ENCODE measurements at places on chromosomes 11 and 22. TPM values are rescaled to one million over a fixed set of nuclear protein-coding genes. Genes with fewer than 3 reads are reported as not detected.

Gene NECTIN1
- 44.6 TPM for total RNA-seq

Gene NARS2
- 30.8 TPM for total RNA-seq

Gene TIMM10B
- total RNA-seq: 43.6 TPM

GRCh38 chr22:40108396-40108795, 69.3 kb upstream of the TNRC6B start:
- peaks cover 2% of the 10 kb centered on the region for H3K27me3 ChIP-seq
- no peak overlapping the region for H3K4me3 ChIP-seq
- no peaks in the 10 kb centered on the region for H3K4me1 ChIP-seq
- no peaks in the 10 kb centered on the region for H3K36me3 ChIP-seq
- no peak overlapping the region for H3K27ac ChIP-seq

GRCh38 chr11:110866081-110866480, 153.8 kb upstream of the ARHGAP20 start:
- DNase-seq: no peak
- no peaks in the 10 kb centered on the region for H3K36me3 ChIP-seq
- H3K27ac ChIP-seq: no peak overlapping the region
- H3K27me3 ChIP-seq: peaks cover 4% of the 10 kb centered on the region

GRCh38 chr11:37497326-37497725, 899.3 kb upstream of the RAG2 start:
- no peak for DNase-seq
- H3K4me3 ChIP-seq: no peak overlapping the region
- H3K4me1 ChIP-seq: peaks cover under 1% of the 10 kb centered on the region
- H3K27me3 ChIP-seq: no peaks in the 10 kb centered on the region
- no peak overlapping the region for H3K27ac ChIP-seq
- no peaks in the 10 kb centered on the region for H3K36me3 ChIP-seq

GRCh38 chr11:84106541-84106940, 820.4 kb upstream of the CCDC90B start:
- H3K4me3 ChIP-seq: no peak overlapping the region
- H3K36me3 ChIP-seq: no peaks in the 10 kb centered on the region
- H3K27me3 ChIP-seq: no peaks in the 10 kb centered on the region
- H3K4me1 ChIP-seq: peaks cover 20% of the 10 kb centered on the region
- no peak overlapping the region for H3K27ac ChIP-seq

- peak overlapping the region; percentile 31 for H3K4me3 ChIP-seq
- no peak for DNase-seq
- peaks cover 17% of the 10 kb centered on the region for H3K27me3 ChIP-seq
- H3K36me3 ChIP-seq: peaks cover 23% of the 10 kb centered on the region
- H3K4me1 ChIP-seq: peaks cover 8% of the 10 kb centered on the region
- H3K27ac ChIP-seq: no peak overlapping the region
These were observed 3.0 kb upstream of the SSH3 start for GRCh38 chr11:67300256-67300755.

GRCh38 chr22:39309881-39310714, 9.3 kb downstream of the RPL3 start:
- H3K36me3 ChIP-seq: peaks cover 36% of the 10 kb centered on the region
- peak overlapping the region; percentile 100 for H3K4me3 ChIP-seq
- H3K27ac ChIP-seq: no peak overlapping the region
- H3K4me1 ChIP-seq: peaks cover 61% of the 10 kb centered on the region
- DNase-seq: no peak
- peaks cover 36% of the 10 kb centered on the region for H3K27me3 ChIP-seq

GRCh38 chr22:27576815-27577573, 224.6 kb downstream of the MN1 start:
- H3K36me3 ChIP-seq: no peaks in the 10 kb centered on the region
- no peak for DNase-seq
- H3K27me3 ChIP-seq: peaks cover 5% of the 10 kb centered on the region
- H3K27ac ChIP-seq: peak overlapping the region; percentile 12
- H3K4me3 ChIP-seq: no peak overlapping the region

- DNase-seq: no peak
- H3K27me3 ChIP-seq: peaks cover 72% of the 10 kb centered on the region
- H3K27ac ChIP-seq: no peak overlapping the region
- H3K36me3 ChIP-seq: peaks cover 9% of the 10 kb centered on the region
- no peaks in the 10 kb centered on the region for H3K4me1 ChIP-seq
These were observed 37.4 kb downstream of the KCNQ1 start for GRCh38 chr11:2482204-2482603.

GRCh38 chr11:113651023-113651422, 55.1 kb downstream of the TMPRSS5 start:
- H3K27me3 ChIP-seq: peaks cover 5% of the 10 kb centered on the region
- no peak overlapping the region for H3K4me3 ChIP-seq
- peaks cover 4% of the 10 kb centered on the region for H3K36me3 ChIP-seq
- H3K27ac ChIP-seq: no peak overlapping the region
- no peak for DNase-seq
- H3K4me1 ChIP-seq: no peaks in the 10 kb centered on the region

- H3K4me1 ChIP-seq: peaks cover 5% of the 10 kb centered on the region
- H3K27me3 ChIP-seq: peaks cover 4% of the 10 kb centered on the region
- H3K27ac ChIP-seq: peak overlapping the region; percentile 78
- DNase-seq: no peak
- H3K36me3 ChIP-seq: peaks cover 29% of the 10 kb centered on the region
- H3K4me3 ChIP-seq: no peak overlapping the region
These were observed 29.7 kb downstream of the FADS3 start for GRCh38 chr11:61861634-61862033.

Data from neural crest cell (in vitro differentiated cells).